Upper lobe of left lung (tissue), 6 donors: ENCODE measurements at places on chromosomes 6 and 20.

GRCh38 chr20:21286775-21287174 is 16.4 kb upstream of the XRN2 start:
- no peak for DNase-seq

DNA sequence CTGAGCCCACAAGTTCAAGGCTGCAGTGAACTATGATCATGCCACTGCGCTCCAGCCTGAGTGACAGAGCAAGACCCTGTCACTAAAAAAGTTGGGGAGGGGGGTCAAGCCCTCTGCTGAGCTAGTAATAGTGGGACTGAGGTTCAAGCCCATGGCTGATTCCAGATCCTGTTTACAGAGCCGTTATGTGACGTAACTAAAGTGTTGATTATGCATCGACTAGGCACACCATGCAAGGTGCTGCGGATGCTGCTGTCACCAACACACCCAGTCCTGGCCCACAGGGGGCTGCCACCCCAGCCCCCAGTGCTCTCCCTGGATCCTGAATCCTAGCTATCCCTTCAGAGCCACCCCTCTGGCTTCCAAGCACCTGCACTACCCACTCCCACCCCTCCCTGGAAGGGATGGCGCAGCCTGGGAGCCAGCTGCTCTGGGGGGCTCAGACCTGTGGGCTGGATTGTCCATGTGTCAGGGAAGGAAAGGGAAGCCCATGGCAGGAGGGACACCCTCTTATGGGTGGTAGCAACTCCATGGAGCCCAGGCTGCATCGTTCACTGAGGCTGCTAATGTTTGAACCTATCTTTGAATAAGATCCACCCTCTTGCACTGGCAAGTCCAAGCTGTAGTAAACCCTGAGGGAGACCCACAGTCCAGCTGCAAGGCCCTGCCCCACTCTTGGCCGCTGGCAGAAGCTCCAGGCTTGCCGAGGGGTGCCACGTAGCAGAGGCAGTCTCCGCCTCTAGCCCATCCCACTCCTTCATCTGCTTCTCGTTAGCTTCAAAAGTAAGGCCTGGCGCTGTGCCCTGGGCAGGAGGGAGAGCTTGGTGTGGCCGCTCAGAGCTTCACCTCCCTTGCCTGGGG is 95.0 kb downstream of the SNX5 start:
- peak; percentile 92 for DNase-seq

- DNase-seq, result no peak
Observed at GRCh38 chr6:116444092-116444491, 17.1 kb upstream of the CALHM6 start.

DNA sequence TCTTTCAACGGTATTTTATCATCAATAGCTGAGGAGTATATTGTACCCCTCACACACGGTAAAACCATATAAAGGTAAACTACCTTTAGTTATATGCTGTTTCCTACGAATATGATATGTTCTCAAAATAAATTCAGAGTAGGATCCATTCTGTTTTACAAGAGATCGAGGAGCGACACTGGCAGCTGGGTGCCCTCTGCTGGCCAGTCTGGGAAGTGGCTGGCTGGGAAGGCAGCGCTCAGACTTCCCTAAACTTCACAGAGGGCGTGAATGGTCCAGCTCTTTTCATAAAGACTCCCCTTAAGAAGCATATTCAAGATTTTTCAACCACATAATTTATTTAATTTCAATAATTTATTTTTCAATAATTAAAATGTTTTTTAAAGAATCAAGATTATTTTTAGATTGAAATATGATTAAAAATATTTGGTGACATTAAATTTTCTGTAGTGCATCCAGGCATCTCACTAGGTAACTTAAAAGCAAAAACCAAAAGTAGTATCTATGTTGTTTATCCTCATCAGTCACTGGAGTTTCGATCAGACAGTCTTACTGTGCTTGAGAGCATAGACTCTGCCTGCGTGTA is 187.5 kb upstream of the PDE10A start:
- DNase-seq, result peak; percentile 62

GRCh38 chr20:25100914-25101313 is 19.0 kb upstream of the VSX1 start:
- no peak for DNase-seq

- no peak for DNase-seq
Observed at GRCh38 chr6:91781946-91782345, 1195.1 kb upstream of the MAP3K7 start.

DNA sequence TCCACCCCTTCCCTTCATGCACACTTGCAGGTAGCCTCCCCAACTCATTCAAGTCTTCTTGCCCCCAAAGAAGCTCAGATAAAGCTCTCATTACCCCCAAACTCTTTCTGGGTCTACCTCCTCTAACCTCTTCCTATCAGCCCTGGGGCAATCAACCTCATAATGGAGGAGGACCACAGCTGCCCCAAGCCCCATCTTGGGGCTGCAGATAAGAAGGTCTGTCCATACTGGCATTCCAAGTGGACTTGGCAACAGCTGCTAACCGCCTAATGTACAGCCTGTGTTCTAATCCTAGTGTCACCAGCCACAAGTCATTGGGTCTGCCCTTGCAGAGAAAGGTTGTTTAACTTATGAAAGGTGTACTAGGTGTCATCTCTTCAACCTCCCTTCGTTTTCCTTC is 107.4 kb upstream of the ADGRF1 start:
- DNase-seq, result no peak

DNA sequence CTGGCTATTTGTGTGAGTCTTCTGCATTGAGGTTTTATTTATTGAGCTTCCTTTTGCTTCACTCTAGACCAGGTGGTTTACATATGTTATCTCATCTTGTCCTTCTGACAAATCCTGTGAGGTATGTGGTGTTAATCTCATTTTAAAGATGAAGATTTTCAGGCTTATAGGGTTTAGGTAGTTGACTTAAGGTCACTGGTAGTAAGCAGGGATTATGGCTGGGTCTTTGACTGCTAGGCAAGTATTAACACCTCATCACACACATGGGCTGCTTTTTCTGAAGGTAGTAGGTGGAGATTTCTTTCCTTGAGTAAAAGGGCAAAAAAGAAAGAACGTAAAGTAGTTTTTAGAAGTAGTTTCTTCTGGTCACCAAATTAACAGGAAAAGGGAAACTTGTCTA is 72.6 kb downstream of the CDKAL1 start:
- no peak for DNase-seq

DNA sequence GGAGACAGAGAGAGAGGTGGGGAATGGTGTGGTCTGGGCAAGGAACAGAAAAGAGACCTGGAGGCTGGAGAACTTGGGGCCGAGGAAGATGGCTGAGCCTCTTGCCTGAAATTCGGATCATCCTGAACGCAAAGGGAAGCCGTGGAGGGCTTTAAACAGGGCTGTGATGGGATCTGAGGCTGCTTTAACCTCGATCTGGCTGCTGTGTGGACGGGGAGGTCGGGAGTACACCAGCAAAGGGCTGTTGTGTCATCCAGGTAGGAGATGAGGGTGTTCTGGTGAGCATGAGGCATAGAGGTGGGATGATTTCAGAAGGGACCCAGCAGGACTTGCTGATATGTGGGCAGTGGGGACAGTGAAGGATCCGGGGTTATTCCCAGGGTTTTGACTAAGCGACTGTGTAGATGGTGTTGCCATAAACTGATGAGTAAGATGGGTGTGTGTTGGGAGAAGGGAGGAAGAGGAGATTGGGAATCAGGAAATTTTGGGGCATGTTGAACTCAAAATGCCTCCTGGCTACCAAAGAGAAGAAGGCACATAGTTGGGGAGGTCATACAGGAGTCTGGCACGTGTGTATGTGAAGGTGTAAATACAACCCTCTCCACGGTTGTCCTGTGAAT is 158.5 kb downstream of the NFATC2 start:
- no peak for DNase-seq

DNA sequence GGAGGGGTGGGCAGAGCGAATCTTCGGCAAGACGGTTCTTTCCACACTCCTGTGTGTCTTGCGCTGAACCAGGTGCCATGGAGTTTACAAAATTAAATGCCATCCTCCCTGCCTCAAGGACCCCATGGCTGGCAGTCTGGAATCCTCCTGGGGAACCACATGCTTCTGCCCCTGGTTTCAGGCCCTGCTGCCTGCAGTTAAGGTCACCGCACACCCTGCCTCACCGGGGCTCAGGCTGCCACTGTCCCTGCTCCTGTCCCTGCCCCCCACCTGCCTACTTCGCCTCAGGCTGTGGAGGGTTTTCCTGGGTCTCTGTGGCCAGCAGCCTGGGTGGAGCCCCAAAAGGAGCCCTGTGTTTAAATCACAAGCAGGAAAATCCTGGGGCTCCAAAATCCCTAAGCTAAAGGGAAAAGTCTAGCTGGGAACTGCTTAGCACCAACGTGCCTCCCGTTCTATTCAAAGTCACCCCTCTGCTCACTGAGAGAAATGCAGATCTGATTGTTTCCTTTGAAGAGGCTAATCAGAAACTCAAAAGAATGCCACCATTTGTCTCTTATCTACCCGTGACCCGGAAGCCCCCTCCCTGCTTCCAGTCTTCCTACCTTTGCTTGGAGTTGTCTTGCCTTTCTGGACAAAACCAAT is 10.6 kb upstream of the TTLL2 start:
- no peak for DNase-seq

DNA sequence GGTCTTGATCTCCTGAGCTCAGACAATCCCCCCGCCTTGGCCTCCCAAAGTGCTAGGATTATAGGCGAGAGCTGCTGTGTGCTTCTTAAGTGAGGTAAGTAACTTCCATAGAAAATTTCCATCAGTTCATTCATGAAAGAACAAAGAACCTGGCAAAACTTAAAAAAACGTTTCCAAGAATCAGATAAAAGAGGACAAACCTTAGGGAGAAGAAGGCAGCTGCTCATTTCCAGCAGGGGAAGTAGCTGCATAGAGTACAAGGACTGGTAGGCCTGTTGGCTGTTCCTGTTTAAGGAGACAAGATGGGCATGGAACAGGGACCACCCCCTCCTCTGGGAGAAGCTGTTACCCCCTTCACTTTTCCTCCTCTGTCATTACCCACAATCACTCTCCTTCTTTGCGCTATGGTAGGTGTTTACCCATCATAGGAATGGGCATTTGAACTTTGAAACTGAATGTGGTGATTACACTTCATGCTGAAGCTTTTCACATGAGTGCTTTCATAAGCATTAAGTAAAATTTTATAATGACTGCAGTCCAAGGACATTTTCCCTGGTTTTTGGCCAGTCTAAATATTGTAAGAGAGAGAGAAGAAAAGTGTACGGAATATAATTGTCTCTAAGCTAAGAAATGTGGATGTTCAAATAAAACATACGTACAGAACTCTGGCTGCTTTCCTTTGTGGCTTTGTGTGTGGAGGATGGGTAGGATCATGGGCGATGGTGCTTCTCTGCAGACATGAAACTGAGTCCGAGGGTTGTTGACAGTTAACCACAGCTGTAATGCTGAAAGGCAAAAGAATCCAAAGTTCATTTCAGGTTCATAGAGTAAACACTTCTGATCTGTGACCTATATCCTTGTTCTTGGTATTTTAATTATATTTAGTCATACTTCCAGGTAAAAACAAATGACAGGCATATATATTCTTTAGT is 56.4 kb downstream of the CCN2 start:
- no peak for DNase-seq

DNA sequence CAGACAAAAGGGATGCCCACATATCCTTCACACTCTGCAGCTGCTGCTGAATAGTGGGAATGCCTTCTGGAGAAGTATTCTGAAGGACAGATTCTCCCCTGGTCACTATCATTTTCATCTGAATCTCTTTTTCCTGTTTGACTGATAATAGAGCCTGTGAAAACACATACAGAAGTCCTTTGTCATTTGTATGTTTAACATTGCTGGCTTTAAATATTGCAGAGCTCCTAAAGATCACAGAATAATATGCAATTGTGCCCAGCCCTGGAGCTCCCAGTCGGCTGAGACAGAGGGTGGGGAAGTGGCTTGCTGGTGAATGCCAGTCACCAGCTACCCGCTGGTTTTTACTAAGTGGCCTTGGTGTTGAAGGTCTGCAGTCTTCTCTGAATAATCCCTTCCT is 272.3 kb downstream of the SYNE1 start:
- DNase-seq, result no peak
